Small intestine (tissue), 16 donors: ENCODE measurements at places on chromosomes 5 and 9. TPM values are rescaled to one million over a fixed set of nuclear protein-coding genes. Genes with fewer than 3 reads are reported as not detected.

Gene SLC2A6
- polyA plus RNA-seq: 1.3 TPM

Gene EPB41L4B
- polyA plus RNA-seq: 22.1 TPM

Gene SH3GL2
- 3.3 TPM for polyA plus RNA-seq

Gene HK3
- polyA plus RNA-seq: 1.9 TPM

Gene CHMP5
- polyA plus RNA-seq: 185 TPM

Gene TMEM161B
- 11.1 TPM for polyA plus RNA-seq

Gene ZNF189
- 11.7 TPM for polyA plus RNA-seq

Gene CCDC171
- polyA plus RNA-seq: 0.45 TPM

DNA sequence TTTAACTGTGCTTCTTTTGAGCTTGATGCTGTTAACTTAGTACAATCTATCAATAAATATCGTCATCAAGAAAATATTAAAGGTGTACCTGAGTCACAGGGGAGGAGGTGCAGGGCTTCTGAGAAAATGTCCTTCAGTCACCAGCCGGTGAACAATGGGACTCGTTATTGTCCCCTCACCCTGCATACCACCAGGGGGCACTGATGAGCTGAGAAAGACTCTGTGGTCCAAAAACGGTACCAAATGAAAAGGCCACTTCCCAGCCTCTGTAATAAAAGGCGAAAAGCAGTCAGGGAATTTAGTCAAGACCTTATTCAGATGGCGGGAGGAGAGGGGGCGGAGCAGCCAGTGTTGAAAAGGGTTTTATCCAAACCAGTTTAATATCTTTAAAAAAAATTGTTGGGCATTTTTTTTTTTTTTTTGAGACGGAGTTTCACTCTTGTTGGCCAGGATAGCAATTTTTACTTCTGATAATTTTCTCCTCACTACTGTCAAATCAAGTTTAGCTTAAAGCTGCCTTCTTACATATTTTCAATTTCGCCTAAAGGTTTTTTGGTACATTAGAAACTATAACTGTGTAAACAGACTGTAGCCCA, 271.9 kb upstream of the ADAMTS16 start:
- DNase-seq: peak; percentile 49

GRCh38 chr9:91302831-91303230, 58.9 kb downstream of the AUH start:
- peak; percentile 67 for DNase-seq

- DNase-seq: no peak
Observed at GRCh38 chr5:126927429-126927828, 102.9 kb downstream of the MARCHF3 start.

DNA sequence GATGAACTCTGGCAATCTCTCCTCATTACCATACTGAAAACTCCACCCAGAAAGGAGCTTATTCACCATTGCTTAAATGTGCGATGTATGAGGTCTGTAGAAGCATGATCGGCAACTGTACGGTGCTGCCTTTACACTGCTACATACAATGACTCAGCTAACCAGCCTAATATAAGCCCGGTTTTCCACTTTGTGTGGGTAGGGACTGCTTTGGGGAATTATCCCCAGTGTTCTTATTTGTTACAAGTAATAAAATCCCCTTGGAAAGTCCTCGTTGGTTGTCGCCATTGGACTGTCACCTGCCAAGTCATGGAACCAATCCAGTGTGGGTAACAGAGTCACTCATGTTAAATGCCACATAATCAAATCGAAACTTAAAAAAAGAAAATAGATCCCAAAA, 23.5 kb upstream of the TENT2 start:
- DNase-seq: no peak

DNA sequence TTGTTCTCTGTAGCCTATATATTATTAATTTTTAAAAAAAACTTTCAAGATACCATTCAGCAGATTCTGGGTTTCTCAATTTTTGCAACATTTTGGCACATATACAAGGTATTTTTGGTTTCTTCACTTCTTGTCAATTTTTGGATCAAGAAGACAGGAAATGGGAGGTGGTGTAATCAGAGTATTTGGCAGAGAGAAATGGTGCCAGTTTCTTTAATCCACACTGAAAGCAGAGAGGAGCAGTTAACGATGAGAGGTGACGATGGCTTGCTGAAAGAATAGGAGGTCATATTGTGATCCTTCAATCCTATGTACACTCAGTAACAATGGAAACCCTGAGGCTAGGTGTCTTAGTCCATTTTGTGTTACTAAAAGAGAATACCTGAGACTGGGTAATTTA, 16.4 kb downstream of the NNT start:
- no peak for DNase-seq

DNA sequence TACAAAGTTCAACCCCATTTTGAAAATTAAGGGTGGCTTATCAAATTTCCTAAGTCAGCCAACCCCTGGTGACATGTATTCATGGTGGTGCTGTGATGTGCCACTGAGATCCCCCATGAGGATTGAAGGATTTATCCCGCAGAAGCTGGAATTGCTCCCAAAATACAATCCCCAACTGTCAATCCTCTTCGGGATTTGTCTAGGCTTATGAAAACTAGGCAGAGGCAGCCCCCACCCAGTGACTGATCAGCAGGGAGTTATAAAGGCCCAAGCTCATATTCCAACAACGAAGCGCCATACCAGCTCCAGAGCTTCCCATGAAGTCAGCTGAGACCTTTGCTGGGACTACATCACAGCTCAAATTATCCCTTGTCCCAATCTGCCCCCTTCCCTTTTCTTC, 316.0 kb downstream of the ENC1 start:
- no peak for DNase-seq

DNA sequence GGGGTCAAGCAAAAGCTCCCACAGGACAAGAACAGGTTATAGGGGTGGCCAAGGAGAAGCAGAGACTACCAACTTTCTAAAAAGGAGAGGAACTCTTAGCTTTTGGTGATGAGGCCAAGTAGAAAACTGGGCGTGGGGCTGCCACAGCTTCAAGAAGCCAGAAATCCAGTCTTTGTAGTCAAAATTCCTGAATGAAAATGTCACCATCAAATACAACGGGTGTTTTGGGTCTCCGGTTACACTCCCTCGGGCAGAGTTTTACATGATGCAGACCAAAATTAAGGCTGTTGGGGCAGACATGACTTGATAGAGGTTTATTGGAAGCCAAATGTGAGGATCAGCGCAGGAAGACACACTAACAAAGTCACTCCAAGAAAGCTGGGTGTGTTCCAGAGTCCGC, 29.4 kb upstream of the N4BP3 start:
- no peak for DNase-seq

DNA sequence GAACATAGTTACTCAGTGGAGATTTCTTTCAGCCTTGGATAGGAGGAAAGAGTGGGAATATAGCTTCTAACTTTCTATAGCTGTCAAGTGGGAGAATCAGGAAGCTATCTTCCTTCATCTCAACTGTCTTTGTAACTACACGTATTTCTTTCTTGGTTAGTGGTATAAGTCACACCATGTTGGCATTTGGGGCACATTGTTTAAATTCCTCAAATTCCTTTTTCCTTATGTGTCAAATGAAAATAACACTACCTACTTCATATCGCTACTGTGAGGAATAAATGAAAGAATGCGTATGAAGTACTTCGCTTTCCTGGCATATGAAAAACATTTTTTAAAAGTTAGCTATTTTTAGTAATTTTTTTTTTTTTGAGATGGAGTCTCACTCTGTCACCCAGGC, 1082.5 kb upstream of the WWC1 start:
- DNase-seq: no peak

DNA sequence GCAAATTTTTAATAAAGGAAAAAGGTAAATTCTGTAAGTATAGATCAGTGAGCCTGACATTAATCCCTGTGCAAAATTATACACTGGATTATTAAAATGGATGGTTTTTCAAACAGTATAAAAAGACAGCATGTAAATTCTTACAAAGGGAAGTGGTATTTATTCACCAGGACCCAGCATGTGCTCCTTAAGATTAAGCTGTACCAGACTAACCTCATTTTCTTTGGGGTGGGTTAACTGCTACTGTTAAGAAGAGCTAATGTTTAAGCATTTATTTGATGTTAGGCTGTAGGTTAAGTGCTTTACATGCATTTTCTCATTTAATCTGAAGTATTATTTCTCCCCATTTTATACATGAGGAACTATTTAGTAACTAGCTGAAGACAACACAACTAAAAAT, 60.3 kb upstream of the RFX3 start:
- DNase-seq: no peak

DNA sequence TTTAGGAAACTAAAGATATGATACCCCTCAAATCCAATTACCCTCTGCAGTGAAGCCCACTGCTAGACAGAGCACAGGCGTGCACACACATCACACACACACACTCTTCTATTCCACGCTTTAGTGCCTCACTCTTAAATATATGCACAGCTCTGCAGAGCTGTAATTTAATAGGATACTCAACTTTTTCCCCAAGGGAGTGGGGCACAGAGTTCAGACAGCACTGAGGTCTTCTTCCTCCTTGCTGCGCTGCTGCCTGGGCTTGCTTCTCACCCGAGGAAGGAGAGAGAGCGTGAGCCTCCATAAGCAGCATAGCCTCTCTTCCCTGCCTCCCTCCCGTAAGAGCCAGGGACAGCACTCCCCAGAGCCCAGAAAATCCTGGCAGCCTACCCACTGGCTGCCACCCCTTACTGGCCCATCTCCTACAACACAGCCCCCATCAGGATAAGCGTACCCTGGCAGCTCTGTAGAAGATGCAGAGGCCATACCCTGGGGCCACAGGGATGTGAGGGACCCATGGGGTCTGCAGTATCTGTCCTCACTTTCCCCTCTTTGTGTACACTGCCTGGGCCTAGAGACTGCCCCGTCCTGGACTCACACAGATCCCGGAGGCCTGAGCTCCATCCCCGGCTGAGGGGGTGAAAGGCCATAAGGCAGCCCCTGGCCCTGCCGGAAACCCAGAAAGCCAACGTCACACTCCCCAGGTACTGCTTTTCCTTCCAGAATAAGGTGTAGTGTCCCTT, 102.1 kb downstream of the C5orf15 start:
- no peak for DNase-seq

- peak; percentile 29 for DNase-seq
Observed at GRCh38 chr9:104748359-104749031, 1.0 kb downstream of the NIPSNAP3A start.

- no peak for DNase-seq
Observed at GRCh38 chr9:114116126-114116747, 17.1 kb upstream of the KIF12 start.

GRCh38 chr9:80707120-80707519, 982.2 kb downstream of the TLE1 start:
- DNase-seq: no peak

GRCh38 chr5:72472666-72473422, 34.4 kb downstream of the ZNF366 start:
- no peak for DNase-seq

DNA sequence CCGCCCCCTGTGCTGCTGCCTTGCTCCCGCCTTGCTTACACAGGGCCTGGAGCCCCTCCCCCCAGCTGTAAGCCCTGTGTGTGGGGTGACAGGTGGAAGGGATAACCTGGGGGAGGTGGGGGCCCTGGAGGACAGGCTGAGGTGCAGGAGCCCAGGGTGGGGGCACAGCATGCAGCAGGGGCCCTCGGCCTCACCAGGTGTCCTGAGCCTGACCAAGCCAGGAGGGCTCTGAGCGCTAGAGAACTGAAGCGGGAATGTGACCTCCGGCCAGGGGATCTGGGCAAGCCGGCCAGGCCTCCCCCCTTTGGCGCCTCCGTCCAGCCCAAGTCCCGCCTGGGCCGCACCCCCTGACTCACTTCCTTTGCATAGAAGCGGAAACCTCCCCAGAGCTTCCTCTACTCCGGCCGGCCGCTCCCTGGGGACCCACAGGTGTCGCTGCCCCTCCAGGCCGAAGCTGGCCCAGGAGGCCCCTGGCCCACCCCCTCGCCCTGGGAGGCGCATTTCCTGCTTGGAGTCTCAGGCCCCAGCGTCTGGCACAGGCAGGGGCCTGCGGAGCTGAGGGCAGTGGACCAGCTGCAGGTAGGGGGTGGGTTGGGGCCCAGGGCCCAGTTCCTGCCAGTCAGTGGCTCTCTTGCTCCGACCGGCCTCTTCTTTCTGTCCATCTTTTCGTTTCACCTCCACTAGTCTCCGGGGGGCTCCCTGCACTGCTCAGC, at the start of gene TOR4A:
Gene TOR4A, plus strand, starts transcription at position 398 of the 713 bp plus-strand sequence. CDS start 964 bp downstream, outside the sequence.
- DNase-seq: peak; percentile 93

DNA sequence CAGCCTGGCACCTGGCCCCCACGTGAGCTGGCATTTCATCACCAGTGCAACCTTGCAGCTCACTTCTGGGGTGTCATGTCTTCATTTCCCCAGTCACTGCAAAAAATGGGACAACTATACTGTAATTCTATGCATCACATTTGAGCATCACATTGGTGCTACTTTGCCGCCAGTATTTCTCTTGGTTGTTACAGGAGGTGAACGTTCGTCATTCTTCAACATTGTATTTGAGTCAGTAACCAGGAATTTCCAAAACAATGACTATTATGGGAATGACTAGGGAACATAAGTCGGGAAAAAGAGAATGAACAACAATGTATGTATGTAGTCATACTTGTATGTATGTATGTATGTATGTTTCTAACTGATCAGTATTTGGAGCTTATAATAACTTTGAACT, 1278.0 kb downstream of the EFNA5 start:
- no peak for DNase-seq

DNA sequence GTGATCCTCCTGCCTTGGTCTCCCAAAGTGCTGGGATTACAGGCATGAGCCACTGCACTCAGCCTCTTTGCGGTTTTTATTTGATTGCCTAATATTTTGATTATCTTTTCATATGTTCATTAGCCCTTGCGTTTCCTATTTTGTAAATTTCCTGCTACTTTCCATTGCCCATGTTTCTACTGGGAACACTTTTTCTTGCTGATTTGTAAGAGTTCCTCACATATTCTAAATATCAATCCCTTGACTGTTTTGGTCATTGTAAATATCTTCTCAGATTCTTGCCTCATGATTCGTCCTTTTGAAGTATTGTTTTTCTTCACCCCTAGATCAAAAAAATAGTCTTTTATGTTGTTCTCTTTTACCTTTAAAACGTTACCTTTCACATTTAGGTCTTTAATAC, 37.9 kb upstream of the TTC1 start:
- no peak for DNase-seq

- DNase-seq: no peak
Observed at GRCh38 chr9:32811246-32811645, 27.9 kb downstream of the TMEM215 start.

GRCh38 chr9:19720377-19720776, 68.5 kb downstream of the SLC24A2 start:
- DNase-seq: peak; percentile 31

DNA sequence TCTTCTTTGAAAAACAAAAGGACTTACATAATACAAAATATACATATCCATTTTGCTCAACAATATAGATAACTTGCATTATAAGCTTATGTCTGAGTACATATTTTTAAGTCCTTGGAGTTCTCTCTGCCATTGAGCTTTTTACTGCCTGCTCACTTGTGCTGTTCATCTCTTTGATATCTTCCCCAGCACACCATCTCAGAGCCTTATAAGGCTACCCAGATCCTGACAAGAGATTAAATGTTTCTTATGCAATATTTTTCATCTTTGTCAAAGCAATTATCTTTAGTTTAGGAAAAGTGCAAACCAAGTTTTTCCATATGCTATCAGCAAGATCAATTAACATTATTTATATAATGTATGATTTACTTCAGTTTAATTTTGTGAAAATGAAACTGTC, 60.7 kb upstream of the ITGA1 start:
- no peak for DNase-seq

- no peak for DNase-seq
Observed at GRCh38 chr5:172634106-172634899, 6.8 kb upstream of the NEURL1B start.

GRCh38 chr5:134225780-134226440, at the start of gene PPP2CA:
TSS of gene PPP2CA (minus strand) at chr5:134226073. CDS start at chr5:134225861, 212 bp downstream.
- DNase-seq: peak; percentile 98

GRCh38 chr5:65971643-65972042, 45.3 kb downstream of the ERBIN start:
- DNase-seq: no peak
